ENCODE measurements at places on chromosomes 6 and 20. TPM values are rescaled to one million over a fixed set of nuclear protein-coding genes. Genes with fewer than 3 reads are reported as not detected.

GRCh38 chr6:97841763-97842162 is 558.7 kb upstream of the MMS22L start:
- DNase-seq = no peak
- no peaks in the 10 kb centered on the region for H3K4me1 ChIP-seq
- H3K36me3 ChIP-seq = no peaks in the 10 kb centered on the region

- H3K27ac ChIP-seq = no peak overlapping the region
- peaks cover 2% of the 10 kb centered on the region for H3K36me3 ChIP-seq
- H3K4me3 ChIP-seq = no peak overlapping the region
- peaks cover 2% of the 10 kb centered on the region for H3K4me1 ChIP-seq
- DNase-seq = no peak
Observed at GRCh38 chr6:25484900-25485299, 167.1 kb upstream of the SCGN start.

GRCh38 chr20:4947817-4948559 is 53.3 kb downstream of the SLC23A2 start:
- H3K27ac ChIP-seq = no peak overlapping the region
- H3K4me3 ChIP-seq = no peak overlapping the region
- peaks cover 36% of the 10 kb centered on the region for H3K4me1 ChIP-seq
- no peaks in the 10 kb centered on the region for H3K27me3 ChIP-seq
- peaks cover 13% of the 10 kb centered on the region for H3K36me3 ChIP-seq

- H3K4me3 ChIP-seq = peak overlapping the region; percentile 5
- peak overlapping the region; percentile 73 for H3K27ac ChIP-seq
- peaks cover 59% of the 10 kb centered on the region for H3K4me1 ChIP-seq
- no peak for DNase-seq
Observed at GRCh38 chr6:157832250-157832967, 9.4 kb downstream of the SNX9 start.

DNA sequence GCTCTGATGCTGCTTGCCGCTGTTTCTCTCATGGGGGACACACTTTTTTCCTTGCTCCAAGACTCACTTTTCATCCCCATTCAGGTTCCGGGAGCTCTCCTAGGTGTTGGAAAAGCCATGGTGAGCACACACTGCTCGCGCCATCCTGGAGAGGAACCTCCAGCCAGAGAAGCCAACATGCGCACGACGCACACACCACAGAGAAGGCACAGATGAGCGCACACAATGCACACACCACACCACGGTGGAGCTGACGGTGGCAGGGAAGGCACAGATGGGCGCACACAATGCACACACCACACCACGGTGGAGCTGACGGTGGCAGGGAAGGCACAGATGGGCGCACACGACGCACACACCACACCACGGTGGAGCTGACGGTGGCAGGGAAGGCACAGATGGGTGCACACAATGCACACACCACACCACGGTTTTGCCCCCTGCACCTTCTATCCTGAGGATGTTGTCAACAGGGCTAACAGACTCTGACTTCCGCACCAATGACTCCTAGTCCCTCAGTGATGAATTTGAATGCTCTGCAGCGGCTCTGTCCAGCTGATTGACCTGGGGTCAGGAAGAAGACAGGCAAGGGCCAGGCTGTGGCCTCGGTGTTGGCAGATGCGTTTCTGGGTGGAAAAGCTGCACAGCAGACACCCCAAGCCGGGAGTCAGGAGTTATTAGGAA is 154.7 kb downstream of the ERMARD start:
- H3K27me3 ChIP-seq = no peaks in the 10 kb centered on the region
- H3K4me1 ChIP-seq = peaks cover 17% of the 10 kb centered on the region
- H3K4me3 ChIP-seq = no peak overlapping the region
- H3K36me3 ChIP-seq = no peaks in the 10 kb centered on the region
- no peak for DNase-seq
- peak overlapping the region; percentile 60 for H3K27ac ChIP-seq

GRCh38 chr6:82589509-82590206 is 226.0 kb downstream of the TPBG start:
- H3K4me3 ChIP-seq = no peak overlapping the region
- no peak for DNase-seq
- H3K27me3 ChIP-seq = no peaks in the 10 kb centered on the region
- H3K27ac ChIP-seq = no peak overlapping the region
- peaks cover 19% of the 10 kb centered on the region for H3K4me1 ChIP-seq

DNA sequence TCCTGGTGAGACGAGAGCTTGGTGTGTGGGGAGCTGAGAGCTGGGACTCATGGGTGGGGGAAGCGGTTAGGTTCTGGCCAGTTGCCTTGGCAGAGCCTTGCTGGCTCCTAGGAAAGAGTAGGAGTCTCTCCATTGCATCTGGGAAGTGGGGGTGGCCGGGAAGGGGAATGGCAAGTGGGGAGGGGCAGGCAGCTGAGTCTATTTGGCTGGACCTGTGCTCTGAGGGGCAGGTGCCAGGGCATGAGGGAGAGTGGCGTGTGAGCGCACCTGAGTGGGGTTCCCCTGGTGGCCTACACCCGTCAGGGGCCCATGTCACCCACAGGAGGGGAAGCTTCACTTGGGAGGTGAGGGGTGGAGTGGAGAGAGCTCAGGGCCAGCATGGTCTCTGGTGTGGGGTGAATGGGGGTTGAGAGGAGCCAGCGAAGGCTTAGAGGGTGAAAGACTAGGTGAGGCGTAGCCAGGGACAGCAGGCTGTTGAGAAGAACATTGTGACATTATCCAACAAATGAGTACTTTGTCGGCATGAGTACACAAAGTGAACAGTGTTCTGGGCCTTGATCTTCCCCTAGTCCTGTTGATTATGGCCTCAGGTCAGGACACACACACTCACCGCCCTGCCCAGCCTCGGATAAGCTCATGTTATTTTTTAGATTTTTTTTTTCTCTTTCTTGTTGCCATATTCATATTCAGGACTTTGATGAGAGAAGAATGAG is 59.8 kb downstream of the FAM120B start:
- H3K27ac ChIP-seq = peak overlapping the region; percentile 27
- H3K4me3 ChIP-seq = no peak overlapping the region
- peaks cover 18% of the 10 kb centered on the region for H3K4me1 ChIP-seq
- H3K36me3 ChIP-seq = peaks cover 7% of the 10 kb centered on the region
- DNase-seq = no peak

- DNase-seq = no peak
- H3K36me3 ChIP-seq = no peaks in the 10 kb centered on the region
- H3K4me3 ChIP-seq = no peak overlapping the region
- no peaks in the 10 kb centered on the region for H3K27me3 ChIP-seq
- no peak overlapping the region for H3K27ac ChIP-seq
- no peaks in the 10 kb centered on the region for H3K4me1 ChIP-seq
Observed at GRCh38 chr6:157800420-157801237, 22.4 kb upstream of the SNX9 start.

DNA sequence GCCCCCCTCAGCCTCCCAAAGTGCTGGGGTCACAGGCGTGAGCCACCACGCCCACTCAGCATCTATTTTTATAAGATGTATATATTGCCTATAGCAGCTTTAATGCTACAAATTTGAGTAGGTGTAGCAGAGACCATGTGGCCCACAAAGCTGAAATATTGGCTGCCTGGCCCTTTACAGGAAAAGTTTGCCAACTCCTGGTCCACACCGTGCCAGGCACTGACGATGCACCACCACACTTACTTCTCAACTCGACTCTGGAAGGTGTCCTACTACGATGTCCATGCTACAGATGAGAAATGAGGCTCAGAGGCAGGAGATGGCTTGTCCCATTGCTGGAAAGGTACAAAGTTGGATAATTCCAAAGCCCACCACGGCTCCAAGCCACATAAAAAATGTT is 17.2 kb upstream of the SRSF6 start:
- H3K4me3 ChIP-seq = no peak overlapping the region
- no peak for DNase-seq
- no peaks in the 10 kb centered on the region for H3K4me1 ChIP-seq
- peaks cover 29% of the 10 kb centered on the region for H3K27me3 ChIP-seq

DNA sequence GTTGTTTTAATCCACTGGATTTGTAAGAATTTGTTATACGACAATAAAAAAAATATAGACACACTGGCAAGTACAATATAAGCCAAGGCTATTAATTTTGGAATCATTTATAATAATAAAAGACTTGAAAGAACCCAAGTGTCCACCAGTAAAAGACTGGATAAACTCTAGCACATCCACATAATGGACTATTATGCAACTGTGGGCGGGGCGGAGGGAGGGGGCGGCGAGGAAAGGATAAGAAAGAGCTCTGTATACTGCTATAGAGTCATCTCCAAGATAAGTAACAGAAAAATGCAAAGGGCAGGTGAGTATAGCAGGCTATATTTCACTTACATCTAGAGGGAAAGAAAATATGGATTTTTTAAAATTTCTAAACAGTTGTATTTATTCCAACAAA is 123.3 kb downstream of the TBC1D32 start:
- H3K27ac ChIP-seq = no peak overlapping the region
- H3K36me3 ChIP-seq = peaks cover 34% of the 10 kb centered on the region
- peaks cover 5% of the 10 kb centered on the region for H3K4me1 ChIP-seq
- H3K4me3 ChIP-seq = no peak overlapping the region
- no peak for DNase-seq

DNA sequence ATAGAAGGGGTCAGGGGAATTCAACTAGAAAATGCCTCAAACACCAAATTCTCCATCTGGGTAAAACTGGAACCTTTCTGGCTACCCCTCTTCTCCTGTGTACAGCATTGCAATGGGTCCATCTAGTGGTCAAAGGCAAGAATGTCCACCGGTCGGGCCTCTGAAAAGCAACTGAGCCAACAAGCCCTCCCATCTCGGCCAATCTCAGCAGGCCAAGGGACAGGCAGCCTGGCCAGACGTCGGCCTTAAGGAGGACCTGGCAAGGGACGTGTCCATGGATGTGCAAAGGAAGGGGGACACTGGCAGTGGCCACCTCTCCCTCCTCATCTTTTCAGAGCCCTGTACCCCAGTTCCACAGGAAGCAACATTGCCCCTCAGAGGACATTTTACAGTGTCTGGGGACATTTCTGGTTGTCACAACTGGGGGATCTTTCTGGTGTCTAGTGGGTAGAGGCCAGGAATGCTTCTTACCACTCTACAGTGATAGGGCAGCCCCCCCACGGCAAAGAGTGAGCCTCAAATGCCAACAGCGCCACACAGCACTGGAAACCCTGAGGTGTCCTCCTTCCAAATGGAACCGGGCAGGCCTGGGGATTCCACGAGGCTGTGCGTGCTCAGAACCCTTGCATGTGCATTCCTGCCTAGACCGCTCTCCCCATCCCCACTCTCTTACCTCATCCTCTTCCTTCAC is 99.8 kb upstream of the FOXA2 start:
- no peak overlapping the region for H3K27ac ChIP-seq
- no peak overlapping the region for H3K4me3 ChIP-seq
- peaks cover 4% of the 10 kb centered on the region for H3K4me1 ChIP-seq
- H3K27me3 ChIP-seq = peaks cover 75% of the 10 kb centered on the region

GRCh38 chr20:19789446-19789845 is 31.4 kb downstream of the RIN2 start:
- H3K27ac ChIP-seq = no peak overlapping the region
- H3K4me1 ChIP-seq = peaks cover 22% of the 10 kb centered on the region
- H3K27me3 ChIP-seq = no peaks in the 10 kb centered on the region
- DNase-seq = no peak
- H3K4me3 ChIP-seq = no peak overlapping the region
- peaks cover 11% of the 10 kb centered on the region for H3K36me3 ChIP-seq

GRCh38 chr6:157726892-157727628 is 96.0 kb upstream of the SNX9 start:
- peaks cover 6% of the 10 kb centered on the region for H3K36me3 ChIP-seq
- peaks cover 15% of the 10 kb centered on the region for H3K27me3 ChIP-seq
- DNase-seq = no peak

- H3K27me3 ChIP-seq = no peaks in the 10 kb centered on the region
- no peak overlapping the region for H3K27ac ChIP-seq
- DNase-seq = no peak
- H3K36me3 ChIP-seq = no peaks in the 10 kb centered on the region
- peaks cover 5% of the 10 kb centered on the region for H3K4me1 ChIP-seq
Observed at GRCh38 chr6:16676978-16677377, 84.3 kb downstream of the ATXN1 start.

- peaks cover 12% of the 10 kb centered on the region for H3K36me3 ChIP-seq
- no peak overlapping the region for H3K4me3 ChIP-seq
- H3K27ac ChIP-seq = no peak overlapping the region
- H3K4me1 ChIP-seq = peaks cover 48% of the 10 kb centered on the region
- no peaks in the 10 kb centered on the region for H3K27me3 ChIP-seq
Observed at GRCh38 chr6:53306819-53307347, 41.9 kb downstream of the ELOVL5 start.

RUNX2 gene
- 0.16 TPM for total RNA-seq

MED23 gene
- 30.0 TPM for total RNA-seq

COL19A1 gene
- total RNA-seq = not detected

IYD gene
- not detected for total RNA-seq

BMP2 gene
- 0.84 TPM for total RNA-seq

All from neural crest cell (in vitro differentiated cells).